ENCODE measurements at places on chromosomes 5 and 9.

DNA sequence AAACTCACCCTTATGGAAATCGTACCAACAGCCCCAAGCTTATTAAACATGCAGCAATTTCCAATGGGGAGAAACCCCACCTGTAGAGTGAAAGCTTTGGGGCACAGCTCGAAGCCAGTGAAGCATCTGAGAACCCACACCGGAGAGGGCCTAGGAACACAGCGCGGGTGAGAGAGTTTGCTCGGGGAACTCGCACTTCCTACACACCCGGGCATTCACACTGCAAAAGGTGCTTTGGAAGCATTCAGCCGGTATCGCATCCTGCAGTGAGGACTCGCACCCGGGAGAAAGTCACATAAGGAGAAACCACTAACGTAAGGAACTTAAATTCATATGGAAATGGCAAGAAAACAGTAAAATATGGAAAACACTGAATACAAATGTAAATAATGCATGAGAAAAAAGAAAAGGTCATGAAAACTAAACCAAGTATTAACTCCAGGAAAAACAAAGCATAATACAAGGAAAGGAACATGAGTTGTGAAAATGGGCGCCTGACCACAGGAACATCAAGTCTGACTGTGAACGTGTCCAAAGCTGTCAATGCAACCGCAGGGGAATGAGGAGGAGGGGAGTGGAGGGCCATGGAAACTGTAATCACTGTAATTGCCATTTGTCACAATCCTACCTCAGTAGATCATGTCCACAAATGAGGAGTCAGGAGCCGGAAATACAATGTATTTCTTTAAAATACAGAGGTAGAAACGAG is 28.7 kb downstream of the CAMSAP1 start:
- DNase-seq, result no peak

GRCh38 chr9:5978523-5978922 is 36.9 kb downstream of the RANBP6 start:
- DNase-seq, result no peak

DNA sequence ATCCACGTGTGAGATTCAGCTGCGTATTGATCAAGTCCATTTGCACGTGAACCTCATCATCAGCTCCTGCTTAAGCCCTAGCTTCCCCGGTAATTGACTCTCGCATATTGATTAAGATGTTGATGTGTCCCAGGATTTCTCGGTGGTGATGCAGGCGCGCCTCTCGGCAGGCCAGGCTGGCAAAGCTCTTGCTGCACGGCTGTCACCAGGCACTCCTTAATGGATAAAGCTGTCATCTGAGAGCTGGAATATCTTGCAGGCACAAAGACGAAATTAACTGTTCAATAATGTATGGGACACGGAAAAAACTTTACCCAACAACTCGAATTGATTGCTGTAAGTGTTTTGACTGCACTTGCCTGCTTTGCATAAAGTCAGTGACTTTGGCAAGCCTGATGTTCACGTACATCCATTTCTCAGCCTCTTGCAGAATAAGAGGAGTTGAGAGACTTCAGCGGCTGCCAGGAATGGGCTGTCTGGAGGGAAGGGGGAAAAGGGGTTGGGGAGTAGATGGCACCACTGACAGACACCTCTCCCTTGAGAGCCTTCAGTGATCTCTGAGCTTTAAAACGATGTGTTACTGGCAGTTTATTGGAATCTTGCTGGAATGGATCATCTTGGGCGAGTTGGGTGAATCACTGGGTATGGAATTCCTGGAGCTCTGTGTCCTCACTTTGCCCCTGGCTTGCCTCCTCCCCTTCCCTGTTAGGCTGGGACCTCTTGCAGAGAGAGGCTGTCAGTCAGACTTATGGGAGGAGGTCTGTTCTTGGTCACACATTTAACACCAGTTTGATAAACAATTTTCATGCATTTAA is 650.3 kb downstream of the CCDC171 start:
- peak; percentile 33 for DNase-seq

GRCh38 chr5:100890461-100891008 is 12.5 kb downstream of the ST8SIA4 start:
- DNase-seq, result no peak

DNA sequence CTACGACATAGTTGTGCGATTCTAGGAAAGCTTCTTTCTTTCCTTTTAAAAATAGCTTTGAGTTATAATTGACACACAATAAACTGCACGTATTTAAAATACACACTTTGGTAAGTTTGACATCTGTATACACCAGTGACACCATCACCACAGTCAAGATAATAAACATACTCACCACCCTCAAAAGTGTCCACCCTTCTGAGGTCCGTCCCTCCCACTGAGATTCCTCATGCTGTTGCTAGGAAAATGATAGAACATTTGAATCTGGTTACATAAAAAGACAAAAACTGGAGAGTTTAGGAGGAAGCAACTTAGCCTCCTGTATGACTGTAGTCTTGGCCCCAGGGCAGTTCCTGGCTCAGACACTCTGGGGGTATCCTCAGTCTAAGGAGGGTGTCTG is 17.2 kb downstream of the S100Z start:
- DNase-seq, result no peak

DNA sequence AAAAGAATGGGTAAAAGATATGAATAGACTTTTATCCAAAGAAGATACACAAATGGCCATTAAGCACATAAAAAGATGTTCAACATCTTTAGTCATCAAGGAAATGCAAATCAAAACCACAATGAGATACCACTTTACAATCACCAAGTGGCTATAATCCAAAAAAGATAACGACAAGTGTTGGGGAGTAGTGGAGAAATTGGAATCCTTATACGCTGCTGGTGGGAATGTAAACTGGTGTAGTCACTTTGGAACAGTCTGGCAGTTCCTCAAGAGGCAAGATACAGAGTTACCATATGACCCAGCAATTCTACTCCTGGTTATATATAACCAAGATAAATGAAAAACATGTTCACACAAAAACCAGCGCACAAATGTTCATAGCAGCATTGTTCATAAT is 234.9 kb downstream of the SPATA31D1 start:
- DNase-seq, result no peak

DNA sequence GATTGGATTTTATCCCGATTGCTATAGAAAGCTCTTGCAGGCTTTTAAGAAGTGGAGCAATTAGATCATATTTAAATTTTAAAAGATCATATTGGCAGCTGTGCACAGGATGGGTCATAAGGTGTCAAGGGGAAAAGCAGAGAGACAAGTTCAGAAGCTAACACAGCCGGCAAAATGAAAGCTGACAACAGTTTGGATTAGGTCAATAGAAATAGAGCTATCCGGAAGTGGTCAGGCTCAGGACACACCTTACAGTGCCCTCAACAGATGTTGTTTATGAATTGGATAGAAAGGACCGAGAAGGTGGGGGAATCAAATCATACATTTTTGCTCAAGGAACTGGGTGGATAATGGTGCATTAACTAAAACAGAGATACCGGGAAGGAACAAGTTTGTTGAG is 46.3 kb upstream of the MARCHF11 start:
- DNase-seq, result no peak

GRCh38 chr9:130658893-130659698 is 5.3 kb upstream of the PRDM12 start:
- no peak for DNase-seq

DNA sequence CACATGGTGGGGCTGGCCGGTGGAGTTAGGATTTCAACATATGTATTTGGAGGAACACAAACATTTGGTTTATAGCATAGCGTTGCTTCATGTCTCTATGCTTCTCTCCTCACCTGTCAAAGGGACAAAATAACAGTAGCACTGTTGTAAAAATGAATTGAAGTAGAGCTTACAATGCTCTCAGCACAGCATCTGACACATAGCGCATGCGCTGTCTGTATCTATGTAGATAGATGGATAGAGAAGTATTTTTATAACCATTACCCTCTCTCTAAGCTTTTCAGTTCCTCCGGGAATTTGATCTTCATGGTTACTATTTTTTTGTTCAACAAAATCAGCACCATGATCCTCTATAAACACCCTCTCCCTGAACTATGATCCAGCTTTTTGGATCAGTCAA is 166.0 kb downstream of the TTLL11 start:
- DNase-seq, result no peak

DNA sequence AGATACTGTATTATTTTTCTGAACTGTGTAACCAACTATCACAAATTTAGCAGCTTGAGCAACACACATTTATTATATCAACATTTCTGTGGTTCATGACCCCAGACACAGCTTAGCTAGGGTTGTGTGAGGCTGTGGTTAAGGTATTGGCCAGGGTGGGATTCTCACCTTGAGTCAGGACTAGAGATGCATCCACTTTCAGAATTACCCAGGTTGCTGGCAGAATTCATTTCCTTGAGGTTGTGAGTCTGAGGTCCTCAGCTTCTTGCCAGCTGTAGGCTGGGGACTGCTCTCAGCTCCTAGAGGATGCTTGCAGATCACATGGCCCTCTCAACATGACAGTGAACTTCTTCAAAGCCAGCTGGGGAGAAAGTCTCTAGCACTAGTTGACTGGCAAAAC is 122.5 kb upstream of the RASGRF2 start:
- DNase-seq, result no peak

- no peak for DNase-seq
Observed at GRCh38 chr9:16661816-16662215, 208.7 kb downstream of the BNC2 start.

DNA sequence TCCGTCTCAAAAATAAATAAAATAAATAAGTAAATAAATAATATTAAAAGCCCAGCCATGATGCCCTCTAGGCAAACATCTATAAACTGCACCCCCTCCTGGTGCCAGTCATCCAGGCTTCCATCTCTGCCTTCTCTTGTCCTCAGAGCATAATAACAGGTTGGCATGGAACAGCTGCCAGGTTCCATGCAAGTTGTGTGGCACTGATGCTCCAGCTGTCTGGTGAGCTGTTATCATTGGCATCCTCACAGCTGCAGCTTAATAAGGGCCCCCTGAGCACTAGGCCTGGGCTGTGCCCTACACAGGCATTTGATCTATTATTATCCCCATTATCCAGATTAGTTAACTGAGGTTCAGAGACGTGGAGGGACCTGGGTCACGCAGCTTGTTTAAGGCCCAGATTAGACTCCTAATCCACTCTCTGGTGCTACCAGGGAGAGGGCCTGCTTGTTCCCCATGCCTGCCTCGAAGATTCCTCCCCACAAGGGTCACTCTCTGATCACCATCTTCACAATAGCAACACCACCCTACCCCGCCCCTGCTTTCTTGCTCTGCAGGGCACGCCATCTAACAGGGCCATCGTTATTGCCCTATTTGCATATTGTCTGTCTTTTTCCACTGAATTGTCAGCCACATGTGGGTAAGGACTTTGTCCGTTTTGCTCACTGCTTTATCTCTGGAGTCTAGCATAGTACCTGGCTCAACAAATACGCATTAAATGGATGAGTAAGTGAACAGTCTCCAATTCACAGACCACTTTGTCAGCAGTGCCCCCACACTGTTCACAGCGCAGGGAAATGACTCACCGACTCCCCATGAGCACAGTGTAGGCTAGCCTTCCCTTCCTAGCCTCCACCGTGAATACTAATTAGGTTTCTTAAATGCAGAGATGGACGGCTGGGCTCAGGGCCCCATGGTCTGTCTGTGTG is 1.5 kb upstream of the DNM1 start:
- no peak for DNase-seq

DNA sequence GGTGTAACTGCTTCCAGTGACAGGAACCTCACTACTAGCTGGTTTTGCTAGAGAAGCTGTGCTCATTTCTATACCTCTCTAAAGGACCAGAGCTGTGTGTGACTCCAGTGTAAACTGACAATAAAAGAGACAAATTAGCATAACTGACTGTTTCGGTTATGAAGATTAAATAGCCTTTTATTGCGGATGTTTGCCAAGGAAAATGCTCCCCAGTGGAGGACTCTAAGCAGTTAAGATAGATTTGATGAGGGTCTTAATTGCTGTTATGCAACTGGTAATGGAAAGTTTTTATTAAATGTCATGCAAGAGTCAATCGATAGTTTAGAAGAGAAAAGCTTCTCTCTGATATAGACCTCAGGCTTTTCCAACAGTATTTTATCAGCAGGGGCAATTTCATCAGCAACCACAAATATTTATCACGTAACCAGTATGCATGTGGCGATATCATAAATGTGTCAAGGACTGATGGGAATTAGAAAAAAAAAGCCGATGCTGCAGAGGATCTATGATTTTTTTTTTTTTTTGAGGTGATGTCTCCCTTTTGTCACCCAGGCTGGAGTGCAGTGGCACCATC is 275.2 kb upstream of the DMAC1 start:
- DNase-seq, result no peak
